ENCODE measurements at places on chromosomes 11 and 22. TPM values are rescaled to one million over a fixed set of nuclear protein-coding genes. Genes with fewer than 3 reads are reported as not detected.

DNA sequence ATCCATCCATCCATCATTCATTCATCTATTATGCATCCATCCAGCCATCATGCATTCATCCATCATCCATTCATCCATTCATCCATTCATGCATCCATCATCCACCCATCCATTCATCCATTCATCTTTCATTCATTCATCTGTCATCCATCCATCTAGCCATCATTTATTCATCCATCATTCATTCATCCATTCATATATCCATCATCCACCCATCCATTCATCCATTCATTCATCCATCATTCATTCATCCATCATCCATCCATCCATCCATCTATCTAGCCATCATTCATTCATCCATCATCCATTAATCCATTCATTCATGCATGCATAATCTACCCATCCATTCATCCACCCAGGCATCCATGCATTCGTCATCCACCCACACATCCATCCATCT lies 1450.3 kb downstream of the TBC1D22A start:
- DNase-seq: no peak

DNA sequence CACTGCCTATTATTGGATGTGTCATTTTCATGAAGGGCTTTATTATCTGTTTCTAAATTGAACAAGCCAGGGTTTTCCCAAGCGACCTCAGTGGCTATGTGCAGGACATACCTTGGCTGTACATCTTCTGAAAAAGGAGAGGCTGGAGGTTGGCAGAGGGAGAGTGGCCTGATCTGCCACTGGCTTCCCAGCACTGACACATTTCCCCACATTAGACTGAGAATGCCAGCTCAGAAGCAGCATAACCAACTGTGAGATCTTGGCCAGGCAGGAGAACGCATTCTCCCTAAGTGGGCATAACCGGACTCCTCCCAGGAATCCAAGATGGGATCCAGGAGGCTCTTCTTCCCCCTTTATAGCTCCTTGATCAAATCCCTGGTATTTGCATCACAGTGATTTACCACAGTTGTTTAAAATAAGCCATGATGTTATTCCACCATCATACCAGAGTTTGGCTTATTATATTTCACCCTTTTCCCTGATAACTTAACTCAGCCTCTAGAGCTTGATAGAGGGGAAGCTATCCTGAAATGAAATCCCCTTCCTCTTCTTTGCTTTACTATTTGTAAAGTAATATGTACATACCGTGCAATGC lies 33.8 kb downstream of the AMOTL1 start:
- DNase-seq: no peak

The HBG1 gene
- polyA plus RNA-seq: not detected

The TBCEL gene
- 17.7 TPM for polyA plus RNA-seq

Data from cardiac muscle cell (in vitro differentiated cells and primary cell).